ENCODE measurements at places on chromosomes 6 and 20. TPM values are rescaled to one million over a fixed set of nuclear protein-coding genes. Genes with fewer than 3 reads are reported as not detected.

DNA sequence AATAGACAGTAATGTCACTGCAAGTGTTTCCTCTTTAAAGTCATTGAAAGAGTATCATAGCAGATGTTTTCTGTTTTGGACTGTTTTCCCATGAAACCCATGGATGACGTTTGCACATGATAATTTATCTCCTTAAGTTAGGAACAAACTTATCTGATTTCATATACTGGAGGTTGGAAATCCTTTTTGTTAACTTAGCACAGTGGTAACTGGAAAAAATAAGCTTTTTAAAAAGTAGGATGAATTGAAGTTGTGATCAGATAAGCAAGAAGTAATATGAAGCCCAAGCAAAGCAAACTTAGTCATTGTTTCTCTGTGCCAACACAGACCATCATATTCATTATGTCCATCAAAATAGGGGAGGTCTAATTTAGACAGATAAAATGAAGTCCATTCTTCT is 61.6 kb downstream of the PLCB4 start:
- H3K27ac ChIP-seq: no peak overlapping the region
- no peaks in the 10 kb centered on the region for H3K4me1 ChIP-seq
- no peaks in the 10 kb centered on the region for H3K36me3 ChIP-seq
- H3K4me3 ChIP-seq: no peak overlapping the region

DNA sequence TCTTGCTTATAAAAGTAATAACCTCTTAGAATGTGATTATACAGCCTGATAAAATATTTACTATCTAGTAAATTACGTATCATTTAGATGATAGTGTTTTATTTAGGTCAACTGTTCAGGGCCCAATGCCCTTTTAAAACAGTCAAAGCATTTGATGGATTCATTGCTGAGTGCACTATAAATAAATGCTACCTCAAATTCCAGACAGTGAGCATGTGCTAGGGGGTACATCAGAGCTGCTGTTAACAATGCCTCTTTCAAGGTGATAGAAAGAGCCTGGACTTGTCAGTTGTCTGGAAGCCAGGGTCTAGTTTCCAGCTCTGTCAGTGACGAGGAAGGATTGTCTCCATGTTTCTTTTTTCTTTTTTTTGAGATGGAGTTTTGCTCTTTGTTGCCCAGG is 7.5 kb upstream of the TMEM242 start:
- peaks cover 16% of the 10 kb centered on the region for H3K4me1 ChIP-seq
- H3K27me3 ChIP-seq: peaks cover 30% of the 10 kb centered on the region
- no peak overlapping the region for H3K4me3 ChIP-seq
- DNase-seq: no peak
- H3K27ac ChIP-seq: no peak overlapping the region

The MYCT1 gene
- not detected for total RNA-seq

DNA sequence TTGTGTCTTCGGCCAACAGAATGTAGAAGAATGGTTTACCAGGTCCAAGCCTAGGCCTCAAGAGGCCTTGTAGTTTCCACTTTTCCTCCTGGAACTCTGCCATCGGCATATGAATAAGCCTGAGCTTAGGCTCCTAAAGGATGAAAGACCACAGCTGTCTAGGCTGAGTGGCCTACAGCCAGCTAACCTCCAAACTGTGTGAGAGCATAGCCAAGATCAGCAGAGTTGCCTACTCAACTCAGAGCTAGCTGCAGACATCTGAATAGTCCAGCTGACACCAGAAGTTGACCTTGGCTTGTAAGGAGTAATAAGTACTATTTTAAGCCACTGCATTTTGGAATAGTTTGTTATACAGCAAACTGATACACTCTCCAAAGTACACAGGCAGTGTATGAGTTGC is 52.6 kb upstream of the SMIM29 start:
- H3K27me3 ChIP-seq: no peaks in the 10 kb centered on the region
- no peaks in the 10 kb centered on the region for H3K36me3 ChIP-seq
- DNase-seq: no peak
- peaks cover 3% of the 10 kb centered on the region for H3K4me1 ChIP-seq

DNA sequence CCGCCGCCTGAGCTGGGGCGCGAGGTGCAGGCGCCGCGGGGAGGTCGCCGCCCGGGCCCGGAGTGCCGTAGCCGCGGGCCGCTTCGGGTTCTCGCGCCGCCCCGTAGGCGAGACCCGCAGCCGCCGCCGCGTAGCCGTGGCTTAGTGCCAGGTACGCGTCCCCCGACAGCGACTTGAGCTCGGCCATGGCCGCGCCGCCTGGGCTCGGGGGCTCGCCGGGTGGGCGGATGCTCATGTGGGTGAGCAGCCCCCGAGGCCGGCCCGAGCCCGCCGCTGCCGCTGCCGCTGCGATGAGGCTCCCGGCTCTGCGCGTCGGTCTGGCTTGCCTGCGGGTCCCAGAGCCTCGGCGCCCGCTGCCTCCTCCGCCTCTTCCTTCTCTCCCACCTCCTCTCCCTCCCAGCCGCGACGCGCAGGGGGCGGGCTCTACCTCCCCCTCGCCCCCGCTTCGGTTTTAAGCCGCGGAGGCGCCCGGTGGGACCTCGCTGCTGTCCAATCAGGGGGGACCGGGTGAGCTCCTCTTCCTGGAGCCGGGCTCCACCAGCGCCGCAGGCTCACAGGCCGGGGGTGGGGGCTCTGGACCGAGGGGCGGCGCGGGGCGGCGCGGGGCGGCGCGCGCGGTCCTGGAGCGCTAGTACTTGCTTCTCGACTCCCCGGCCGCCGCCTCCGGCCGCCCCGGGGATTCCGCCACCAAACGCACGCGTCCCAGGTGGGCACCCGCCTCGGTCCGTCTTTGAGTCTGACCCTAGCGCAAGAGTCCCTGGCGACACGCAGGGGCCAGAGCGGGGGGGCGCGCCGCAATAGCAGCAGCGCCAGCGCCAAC is at the start of gene BHLHE23:
TSS of gene BHLHE23 (minus strand) at position 425 of the 820 bp plus-strand sequence. CDS start at position 235, 190 bp downstream.
- H3K4me3 ChIP-seq: no peak within 1 kb of the TSS
- no peak for DNase-seq
- peaks cover 27% of the 10 kb centered on the region for H3K4me1 ChIP-seq
- no peak within 1 kb of the TSS for H3K27ac ChIP-seq
- H3K36me3 ChIP-seq: no peaks in the 10 kb centered on the region
